Natural killer cell (primary cell): ENCODE measurements at places on chromosomes 11 and 22.
A peak's percentile ranks its signal among the peaks of the same experiment; 100 is the strongest.

DNA sequence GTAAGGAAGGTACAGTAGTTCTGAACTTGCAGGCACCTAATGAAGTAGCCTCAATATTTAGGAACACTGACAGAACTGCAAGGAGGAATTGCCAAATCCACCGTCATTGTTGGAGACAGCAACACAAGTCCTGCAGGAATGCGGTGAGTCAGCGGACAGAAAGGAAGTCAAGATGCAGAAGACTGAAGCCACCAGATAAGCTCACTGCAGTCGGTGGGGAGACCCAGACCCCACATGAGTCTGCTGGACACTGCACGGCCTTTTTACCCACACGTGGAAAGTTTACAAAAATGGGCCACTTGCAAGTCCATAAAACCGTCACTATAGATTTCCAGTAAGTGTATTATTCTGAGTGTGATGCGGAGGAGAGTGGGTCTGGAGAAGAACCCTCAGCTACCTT, 1471.6 kb downstream of the TBC1D22A start:
- DNase-seq: no peak

DNA sequence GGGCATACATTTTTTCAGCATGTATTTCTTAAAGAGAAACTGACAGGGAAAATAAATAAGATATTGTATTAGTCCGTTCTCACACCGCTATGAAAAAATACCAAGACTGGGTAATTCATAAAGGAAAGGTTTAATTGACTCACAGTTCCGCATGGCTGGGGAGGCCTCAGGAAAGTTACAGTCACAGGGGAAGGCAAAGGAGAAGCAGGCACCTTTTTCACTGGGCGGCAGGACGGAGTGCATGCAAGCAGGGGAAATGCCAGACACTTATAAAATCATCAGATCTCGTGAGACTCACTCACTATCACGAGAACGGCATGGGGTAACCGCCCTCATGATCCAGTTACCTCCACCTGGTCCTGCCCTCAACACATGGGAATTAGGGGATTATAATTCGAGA, 44.2 kb downstream of the PPFIA1 start:
- no peak for DNase-seq

GRCh38 chr11:41289408-41289807, 170.0 kb downstream of the LRRC4C start:
- DNase-seq: no peak

GRCh38 chr11:22688914-22689313, 22.5 kb downstream of the GAS2 start:
- no peak for DNase-seq

GRCh38 chr11:119092880-119093842, 8.5 kb downstream of the HMBS start:
- DNase-seq: no peak

DNA sequence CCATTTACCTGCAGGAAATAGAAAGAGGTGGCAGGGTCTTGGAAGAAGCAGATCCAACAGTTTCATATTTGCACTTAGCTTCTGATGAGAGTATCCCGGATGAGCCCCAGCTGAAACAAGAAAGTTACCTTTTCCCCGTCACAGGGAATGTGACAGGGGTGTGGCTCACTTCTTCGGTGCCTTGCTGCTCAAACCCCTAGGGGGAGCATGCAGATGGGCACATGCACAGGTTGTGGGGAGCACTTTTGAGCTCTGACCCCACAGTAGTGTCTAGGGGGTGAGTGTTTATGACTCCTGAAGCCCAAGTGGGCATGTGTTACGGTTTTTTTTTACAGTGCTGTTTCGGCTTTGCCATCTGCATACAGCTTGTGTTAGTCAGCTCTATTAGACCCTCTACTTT, 1221.0 kb downstream of the JRKL start:
- DNase-seq: no peak

GRCh38 chr11:108897071-108897481, 232.2 kb downstream of the DDX10 start:
- no peak for DNase-seq

DNA sequence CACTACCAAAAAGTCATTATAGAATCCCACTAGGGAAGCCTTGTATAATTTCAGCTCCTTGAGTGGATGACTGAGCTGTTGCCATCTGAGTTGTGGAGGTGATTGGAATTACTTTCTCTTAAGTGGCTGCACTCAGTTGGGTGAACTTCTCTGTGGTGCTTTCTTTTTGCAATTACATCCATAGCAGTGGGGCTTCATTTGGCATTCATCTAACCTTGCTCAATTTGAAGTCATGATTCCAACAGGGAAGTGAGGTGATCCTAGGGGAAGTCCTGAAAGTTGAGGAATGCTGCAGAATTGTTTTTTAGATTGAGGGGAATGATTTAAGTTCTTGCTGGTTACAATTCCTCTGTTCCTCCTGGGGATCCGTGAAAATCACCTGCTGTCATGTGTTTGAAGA, 39.6 kb downstream of the ARHGAP42 start:
- no peak for DNase-seq

GRCh38 chr11:91653079-91653754, 571.4 kb upstream of the FAT3 start:
- no peak for DNase-seq

DNA sequence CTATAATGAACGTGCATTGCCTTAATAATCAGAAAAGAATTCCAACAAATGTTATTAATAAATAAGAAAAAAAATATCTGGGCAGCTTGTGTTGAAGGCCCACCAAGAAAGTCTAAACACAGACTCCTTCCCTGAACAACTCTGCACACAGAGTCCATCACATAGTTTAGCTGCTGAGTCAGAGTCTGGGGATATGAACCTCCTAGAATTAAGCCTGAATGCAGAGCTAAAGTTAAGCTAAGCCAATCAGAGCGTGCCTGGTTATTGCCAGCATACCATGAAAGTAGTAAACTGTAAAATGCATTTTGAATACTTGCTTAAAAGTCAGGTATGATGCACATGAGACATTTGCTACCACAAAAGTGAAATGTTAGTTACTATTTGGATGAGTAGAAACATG, 25.6 kb upstream of the TENM4 start:
- DNase-seq: no peak

DNA sequence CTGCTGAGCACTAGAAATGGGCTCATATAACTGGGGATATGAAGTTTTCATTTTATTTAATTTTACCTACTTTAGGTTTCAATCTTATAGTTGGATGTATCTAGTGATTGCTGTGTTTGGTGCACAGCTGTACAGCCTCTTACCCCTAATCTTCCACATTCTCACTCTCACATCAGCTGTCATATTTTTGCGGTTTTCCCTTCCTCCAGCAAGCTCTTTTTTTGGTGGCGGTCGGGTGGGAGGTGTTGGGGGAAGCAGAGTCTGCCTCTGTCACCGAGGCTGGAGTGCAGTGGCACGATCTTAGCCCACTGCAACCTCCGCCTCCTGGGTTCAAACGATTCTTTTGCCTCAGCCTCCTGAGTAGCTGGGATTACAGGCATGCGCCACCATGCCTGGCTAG, 445.1 kb upstream of the ISX start:
- DNase-seq: no peak

DNA sequence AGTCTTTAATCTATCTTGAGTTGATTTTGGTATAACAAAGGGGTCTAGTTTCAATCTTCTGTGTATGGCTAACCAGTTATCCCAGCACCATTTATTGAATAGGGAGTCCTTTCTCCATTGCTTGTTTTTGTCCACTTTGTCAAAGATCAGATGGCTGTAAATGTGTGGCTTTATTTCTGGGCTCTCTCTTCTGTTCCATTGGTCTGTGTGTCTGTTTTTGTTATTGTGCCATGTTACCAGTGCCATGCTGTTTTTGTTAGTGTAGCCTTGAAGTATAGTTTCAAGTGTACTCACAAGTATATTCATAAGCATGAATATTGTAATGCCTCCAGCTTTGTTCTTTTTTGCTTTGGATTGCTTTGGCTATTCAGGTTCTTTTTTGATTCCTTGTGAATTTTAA, 159.6 kb downstream of the TBC1D22A start:
- DNase-seq: no peak

DNA sequence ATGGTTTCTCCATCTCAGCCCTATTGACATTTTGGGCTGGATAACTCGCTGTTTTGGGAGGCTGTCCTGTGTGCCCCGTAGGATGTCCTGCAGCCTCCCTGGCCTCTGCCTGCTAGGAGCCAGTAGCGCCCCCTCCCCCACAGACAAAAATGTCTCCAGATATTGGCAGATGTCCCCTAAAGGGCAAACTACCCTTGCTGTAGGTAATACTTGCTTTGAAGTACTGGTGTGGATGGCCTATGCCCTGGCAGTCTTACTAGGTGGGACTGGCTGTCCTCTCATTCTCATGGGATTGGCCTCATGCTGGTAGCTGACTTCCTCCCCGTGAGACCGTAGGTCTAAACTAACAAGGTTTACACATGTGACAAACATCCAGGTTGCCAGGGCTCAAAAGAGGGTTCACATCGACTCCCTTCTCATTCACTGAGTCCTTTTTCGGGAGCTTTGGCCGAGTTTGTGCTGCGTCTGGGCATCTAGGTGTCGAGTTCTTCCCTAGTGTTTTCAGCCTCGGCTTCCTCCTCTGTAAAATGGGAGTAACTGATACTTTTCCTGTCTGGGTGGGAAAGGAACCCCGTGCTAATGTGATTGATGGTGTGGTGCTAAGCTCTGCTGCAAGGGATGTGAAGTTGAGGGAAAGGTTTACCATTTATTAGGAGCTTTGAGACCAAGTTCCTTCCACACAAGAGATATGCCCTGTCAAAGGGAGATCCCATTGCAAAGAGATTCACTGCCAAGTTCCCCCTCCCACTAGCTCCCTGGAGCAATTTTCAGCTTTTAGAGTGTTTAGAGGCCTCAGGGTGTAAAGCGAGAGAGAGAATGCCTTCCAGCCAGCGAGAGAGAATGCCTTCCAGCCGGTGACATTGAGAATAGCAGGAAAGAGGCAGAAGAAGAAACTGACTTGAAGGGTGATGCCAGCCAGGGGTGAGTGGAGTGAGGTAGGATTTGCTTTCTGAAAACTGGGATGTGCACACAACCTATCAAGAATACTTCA, 17.0 kb downstream of the PTPRJ start:
- no peak for DNase-seq

GRCh38 chr22:35582861-35583670, 34.1 kb downstream of the MB start:
- DNase-seq: peak; percentile 44
